KBM-7 (cell line): ENCODE measurements at places on chromosomes 3 and 15.

GRCh38 chr15:35279811-35280210, 194.7 kb upstream of the NANOGP8 start:
- no peak for DNase-seq

- no peak for DNase-seq
These were observed 68.9 kb downstream of the WWTR1 start for GRCh38 chr3:149588909-149589308.

GRCh38 chr15:70523616-70524015, 239.7 kb downstream of the UACA start:
- DNase-seq = no peak

DNA sequence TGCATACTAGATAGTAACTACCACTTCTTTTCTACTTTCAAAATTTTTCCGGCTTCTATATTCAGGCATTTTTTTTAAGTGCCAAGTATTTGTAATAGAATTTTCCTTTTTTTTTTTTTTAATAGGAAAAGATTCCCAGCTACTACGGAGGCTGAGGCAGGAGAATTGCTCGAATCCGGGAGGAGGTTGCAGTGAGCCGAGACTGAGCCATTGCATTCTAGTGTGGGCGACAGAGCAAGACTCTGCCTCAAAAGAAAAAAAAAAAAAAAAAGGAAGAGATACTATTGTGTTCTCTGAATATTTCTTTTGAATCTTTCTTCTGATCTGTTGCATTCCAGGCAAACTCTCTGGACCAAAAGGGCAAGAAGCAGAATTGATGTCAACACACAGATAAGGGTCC, 557.3 kb downstream of the FGF12 start:
- DNase-seq = no peak

DNA sequence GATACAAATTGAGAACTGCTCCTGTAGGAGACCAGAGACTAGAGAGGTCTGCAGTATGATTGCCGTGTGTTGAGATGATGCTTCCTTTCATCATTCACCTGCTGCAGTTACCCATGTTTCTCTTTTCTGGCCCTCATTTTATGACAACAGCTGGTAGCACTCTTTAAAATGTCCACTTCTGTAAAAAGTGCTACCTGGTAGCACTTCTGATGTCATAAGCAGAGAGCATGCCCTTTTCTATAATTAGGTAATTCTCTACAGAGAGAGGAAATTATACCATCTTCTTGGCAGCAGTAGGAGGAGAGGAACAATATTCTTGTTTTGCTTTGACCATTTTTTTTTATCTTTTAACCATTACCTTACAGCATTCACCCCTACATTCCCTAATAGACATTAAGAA, 123.8 kb downstream of the PPM1L start:
- DNase-seq = peak; percentile 1

DNA sequence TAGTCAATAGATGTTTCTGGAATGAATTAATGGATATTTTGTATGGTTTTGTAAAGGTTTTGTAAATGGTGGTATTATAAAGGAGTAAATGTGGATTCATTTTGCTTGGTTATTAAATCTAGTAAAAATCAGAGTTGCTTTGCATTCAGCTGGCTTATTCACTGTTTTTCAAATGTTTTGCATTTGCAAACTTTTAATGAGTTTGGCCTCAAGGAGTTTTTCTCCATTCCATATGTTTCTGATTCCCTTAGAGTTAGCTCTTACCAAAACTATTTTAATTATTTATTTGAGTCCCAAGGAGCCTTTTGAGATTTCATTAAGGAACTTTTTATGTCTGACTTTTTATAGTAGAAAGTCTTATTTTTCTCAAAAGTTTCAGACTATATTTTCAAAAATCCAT, 992.2 kb downstream of the DIPK2A start:
- DNase-seq = no peak

DNA sequence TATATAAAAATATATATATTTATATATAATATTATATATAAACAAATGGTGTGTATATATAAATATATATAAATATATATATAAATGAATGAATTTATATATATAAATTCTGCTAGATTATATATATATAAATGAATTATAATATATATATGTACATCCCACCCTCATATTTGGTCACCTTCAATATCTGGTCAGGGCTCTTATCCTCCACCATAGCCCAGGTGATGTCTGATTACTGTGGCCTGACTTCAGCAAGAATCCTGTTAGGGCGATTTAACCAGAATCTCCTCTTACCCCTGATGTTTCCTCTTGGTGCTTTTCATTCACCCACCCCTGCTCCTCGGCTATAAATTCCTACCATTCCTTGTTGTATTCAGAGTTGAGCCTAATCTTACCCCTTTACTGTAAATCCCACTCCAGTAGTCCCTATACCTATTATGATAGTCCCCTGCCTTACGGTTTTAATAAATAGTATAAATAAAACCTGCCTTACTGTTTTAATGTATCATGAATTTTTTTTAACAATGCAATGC, 439.6 kb downstream of the PLOD2 start:
- DNase-seq = peak; percentile 19
